IPS-NIHi11 (cell line): ENCODE measurements at places on chromosomes 3 and 15.

GRCh38 chr15:91142106-91142744 lies 42.2 kb downstream of the SV2B start:
- DNase-seq, result no peak

DNA sequence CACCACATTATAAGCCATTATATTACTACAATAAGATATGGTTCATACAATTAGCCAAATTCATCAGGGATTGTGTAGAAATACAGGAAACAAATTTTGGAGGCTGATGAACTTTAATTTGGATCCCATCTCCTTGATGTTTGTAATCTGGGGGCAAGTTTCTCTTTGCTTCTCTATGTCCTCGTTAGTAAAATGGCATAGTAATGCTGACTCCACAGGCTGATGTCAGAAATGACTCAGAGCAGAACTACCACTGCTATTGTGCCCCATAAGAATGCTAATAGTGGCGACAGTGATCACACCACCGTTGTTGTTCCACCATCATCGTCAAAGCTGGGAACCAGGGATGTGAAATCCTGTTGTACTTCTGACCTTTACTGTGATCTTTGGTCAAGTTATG lies 722.3 kb upstream of the LMCD1 start:
- no peak for DNase-seq

DNA sequence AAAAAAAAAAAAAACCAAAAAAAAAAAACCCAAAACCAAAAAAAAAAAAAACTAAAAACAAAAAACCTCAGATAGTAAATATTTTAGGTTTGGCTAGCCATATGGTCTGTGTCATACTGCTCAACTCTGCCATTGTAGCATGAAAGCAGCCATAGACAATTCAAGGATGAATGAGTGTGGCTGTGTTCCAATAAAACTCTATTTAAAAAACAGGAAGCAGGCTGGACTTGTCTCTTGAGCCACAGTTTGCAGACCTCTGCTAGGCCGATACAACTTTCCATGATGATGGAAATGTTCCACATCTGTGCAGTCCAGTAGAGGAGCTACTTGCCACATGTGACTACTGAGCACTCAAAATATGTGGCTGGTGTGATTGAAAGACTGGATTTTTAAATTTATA lies 11.1 kb downstream of the EFCAB12 start:
- DNase-seq, result no peak

- DNase-seq, result no peak
Measured at GRCh38 chr3:136350132-136350531, 100.0 kb downstream of the PCCB start.

DNA sequence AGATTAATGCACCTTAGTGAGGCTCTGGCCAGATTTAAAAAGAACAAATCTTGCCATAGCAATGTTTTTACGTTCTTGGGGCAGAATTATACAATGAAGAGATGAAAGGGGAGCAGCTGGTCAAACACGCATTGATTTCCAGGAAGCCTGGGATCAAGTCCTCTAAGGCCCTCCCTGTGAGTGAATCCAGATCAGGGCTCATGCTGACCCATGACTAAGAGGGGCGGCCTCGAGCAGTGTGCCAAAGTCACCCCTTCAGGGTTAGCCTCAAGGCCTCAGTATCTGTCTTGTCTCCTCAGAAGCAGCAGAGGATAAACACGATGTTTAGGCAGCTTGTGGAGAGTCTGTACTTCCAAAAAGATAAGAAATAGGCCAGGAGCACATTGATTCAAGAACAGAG lies 9.3 kb upstream of the RBP1 start:
- no peak for DNase-seq
